LHCN-M2 (cell line): ENCODE measurements at places on chromosomes 13 and 19. TPM values are rescaled to one million over a fixed set of nuclear protein-coding genes. Genes with fewer than 3 reads are reported as not detected.

GRCh38 chr19:51148580-51148979 lies 6.5 kb downstream of the SIGLEC7 start:
- no peak for DNase-seq

DNA sequence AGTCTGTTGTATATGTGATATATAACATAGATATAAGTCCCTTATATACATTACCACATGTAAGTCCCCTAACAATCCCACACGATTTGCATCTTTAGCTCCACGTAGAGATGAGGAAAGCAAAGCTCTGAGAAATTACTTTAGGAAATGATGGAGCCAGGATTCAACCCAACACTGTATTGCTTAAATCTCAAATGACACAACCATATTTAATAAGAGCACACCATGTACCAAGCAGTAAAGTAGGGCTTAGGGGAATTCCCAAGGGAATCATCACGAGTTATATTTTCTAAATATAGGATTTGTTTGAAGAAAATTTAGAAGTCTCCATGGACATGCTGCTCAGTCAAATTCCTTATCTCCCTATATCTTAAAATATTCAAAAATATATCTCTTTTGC lies 61.3 kb upstream of the POMP start:
- DNase-seq: peak; percentile 88

Gene PRODH2
- total RNA-seq: not detected in 2 replicates

- no peak for DNase-seq
Measured at GRCh38 chr19:3768015-3768747, 3.8 kb downstream of the RAX2 start.

GRCh38 chr13:106052200-106052767 lies 483.2 kb downstream of the EFNB2 start:
- peak; percentile 35 for DNase-seq
